Activated T-cell treated with anti-CD3 and anti-CD28 coated beads for 4 hours (primary cell): ENCODE measurements at places on chromosomes 2 and 18.

DNA sequence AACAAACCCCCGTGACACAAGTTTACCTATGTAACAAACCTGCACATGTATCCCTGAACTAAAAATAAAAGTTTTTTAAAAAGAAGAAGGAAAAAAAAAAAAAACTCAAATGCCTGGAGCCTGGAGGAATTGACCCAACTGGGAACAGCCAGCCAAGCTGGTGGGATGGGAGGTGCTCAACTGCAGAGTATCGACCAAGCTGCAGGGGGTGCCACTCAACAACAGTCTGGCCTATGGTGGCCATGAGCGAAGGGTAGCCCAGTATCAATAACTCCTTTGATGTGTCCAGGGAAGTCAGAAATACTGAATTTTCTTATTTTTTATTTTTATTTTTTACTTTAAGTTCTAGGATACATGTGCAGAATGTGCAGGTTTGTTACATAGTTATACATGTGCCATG lies 310.3 kb upstream of the DLGAP1 start:
- DNase-seq, result no peak

GRCh38 chr2:153373510-153374279 lies 104.9 kb downstream of the RPRM start:
- DNase-seq, result no peak

- DNase-seq, result no peak
Measured at GRCh38 chr2:160224507-160224906, 24.4 kb upstream of the ITGB6 start.

GRCh38 chr2:242044313-242044590 lies 174.7 kb downstream of the RTP5 start:
- no peak for DNase-seq
